ENCODE measurements at places on chromosomes 3 and 15.

DNA sequence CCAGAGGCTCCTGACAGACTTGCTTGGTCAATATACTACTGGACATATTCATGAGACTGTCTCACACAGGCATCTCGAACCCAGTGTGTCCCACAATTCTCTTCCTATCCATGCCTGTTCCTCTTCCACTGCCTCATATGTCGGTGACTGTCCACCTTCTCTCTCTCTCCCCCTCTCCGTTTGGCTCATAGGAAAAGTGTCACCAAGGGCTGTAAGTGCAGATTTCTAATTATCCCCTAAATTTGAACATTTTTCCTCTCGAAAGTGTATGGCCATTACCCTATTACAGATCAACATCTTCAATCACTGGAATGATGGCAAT, 22.5 kb upstream of the MUC20 start:
- no peak for DNase-seq

DNA sequence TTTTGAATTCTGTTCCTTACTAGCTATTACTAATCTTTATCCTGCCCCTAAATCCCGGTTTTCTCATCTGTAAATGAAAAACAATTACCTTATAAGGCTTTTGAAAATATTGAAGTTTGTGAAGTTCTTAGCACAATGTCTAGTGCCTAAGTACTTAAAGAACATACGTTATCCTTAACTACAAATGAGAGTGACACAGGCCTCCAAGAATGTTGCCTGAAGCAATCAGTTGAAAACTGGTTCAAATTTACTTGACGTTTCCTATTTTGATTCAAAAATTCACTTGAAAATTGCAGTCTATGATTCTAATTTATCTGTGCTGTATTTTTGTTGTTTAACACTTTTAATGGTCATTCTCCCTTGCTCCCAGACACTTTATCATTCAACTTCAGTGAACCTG, 3.2 kb downstream of the SENP7 start:
- no peak for DNase-seq

- peak; percentile 96 for DNase-seq
Measured at GRCh38 chr3:15982667-15983196, 185.0 kb upstream of the ANKRD28 start.

DNA sequence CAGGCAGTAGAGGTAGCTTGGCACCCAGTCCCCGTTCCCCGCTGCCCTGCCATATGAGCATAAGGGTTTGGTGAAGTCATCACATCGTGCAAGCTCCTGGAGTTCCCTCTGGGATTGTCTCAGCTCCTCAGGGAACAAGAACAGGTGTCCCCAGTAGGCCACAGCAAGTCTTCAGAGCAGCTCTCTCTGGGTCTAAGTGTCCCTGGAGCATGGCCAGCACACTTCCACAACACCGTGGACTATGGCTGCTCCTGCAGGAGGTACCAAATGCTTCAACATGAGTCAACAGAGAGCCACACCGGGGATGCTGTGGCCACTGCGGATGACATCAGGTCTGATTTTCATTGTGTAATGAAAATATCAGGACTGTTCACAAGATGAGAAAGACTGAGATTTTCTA, 23.1 kb downstream of the ABHD6 start:
- no peak for DNase-seq

GRCh38 chr15:38878026-38878425, 313.4 kb upstream of the RASGRP1 start:
- DNase-seq: no peak

DNA sequence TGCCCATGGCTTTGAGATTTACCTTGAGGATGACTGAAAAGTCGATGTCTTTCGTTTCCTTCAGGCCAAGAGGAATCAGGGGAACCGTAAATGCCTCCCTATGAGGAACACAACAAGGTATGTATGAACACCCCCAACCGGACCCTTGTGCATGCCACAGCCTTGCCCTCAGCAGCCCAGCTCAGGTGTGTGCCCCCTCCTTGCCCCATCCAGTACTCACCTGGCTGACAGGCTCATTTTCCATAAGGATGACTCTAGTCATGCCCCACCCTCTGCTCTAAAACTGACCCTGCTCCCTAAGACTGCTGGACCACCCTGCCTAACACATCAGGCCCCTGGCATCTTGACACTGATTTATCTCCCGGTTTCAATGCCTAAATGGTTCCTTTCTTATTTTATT, 270.0 kb downstream of the GOLGA6L6 start:
- DNase-seq: no peak

GRCh38 chr15:79846539-79846938, 50.3 kb downstream of the MTHFS start:
- DNase-seq: no peak

DNA sequence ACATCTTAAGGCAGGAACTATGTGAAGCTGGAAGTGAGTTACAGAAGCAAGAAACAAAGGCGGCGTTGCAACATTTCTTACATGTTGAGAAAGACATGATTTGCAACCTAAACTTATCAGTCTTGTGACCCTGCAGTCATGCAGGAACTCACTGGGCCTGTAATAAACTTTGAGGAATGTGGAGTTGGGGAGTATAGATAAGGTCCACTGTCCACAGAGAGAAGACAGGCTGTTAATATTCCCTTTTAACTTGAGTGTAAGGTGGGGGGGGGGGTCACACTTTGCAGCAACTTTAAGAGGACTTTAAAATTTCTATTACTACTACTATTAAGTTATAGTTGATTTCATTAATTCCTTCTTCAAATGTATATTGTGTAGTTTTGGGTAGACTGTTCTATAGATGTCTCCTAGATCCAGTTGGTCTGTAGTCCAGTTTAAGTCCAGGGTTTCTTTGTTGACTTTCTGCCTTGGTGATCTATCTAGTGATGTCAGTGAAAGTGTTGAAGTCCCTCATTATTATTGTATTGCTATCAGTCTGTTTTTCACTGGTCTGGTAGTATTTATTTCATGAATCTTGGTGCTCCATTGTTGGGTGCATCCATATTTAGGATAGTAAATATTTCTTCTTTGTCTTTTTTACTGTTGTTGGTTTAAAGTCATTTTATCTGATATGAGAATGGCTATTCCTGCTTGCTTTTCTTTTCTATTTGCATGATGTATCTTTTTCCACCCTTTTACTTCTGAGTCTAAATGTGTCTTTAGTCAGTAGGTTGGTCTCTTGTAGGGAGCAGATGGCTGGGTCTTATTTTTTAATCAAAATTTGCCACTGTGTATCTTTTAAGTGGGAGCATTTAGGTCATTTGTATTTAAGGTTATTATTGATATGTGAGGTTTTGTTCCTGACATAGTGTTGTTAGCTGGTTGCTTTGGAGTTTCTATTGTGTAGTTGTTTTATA, 15.6 kb upstream of the FAM98B start:
- DNase-seq: no peak

DNA sequence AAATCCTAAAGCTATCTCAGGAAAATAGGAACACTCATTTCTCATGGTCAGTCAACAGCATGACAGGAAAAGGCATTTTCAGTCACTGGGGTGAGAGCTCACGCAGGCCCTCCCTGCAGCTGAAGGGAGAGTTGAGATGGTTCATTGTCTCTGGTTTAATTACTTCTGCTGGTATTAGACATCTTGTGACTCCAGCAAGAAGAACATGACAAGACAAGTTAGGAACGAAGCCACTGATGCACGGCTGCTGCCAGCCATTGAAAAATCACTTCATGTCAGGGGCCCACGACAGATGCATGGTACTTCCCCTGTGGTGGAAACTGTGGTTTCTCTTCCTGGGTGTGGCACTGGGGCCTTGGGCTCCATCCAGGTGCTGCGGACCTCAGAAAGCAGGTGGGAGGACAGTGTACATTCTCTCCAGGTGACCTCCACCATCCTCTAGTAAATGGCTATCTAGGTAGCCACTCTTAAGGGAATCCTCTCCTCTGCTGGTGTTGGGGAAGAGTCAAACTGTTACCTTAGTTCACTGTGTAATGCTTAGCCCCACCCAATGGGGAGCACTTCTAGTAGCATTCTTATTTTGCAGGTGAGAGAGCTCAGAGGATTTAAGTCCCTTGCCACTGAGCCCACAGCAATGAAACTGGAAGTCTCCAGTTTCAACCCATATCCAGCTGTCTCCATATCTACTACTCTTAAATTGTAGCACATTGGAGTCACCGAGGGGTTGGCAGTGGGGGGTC, 274.2 kb downstream of the LRTM1 start:
- no peak for DNase-seq

- DNase-seq: no peak
Measured at GRCh38 chr3:73236867-73237266, 175.4 kb downstream of the EBLN2 start.

DNA sequence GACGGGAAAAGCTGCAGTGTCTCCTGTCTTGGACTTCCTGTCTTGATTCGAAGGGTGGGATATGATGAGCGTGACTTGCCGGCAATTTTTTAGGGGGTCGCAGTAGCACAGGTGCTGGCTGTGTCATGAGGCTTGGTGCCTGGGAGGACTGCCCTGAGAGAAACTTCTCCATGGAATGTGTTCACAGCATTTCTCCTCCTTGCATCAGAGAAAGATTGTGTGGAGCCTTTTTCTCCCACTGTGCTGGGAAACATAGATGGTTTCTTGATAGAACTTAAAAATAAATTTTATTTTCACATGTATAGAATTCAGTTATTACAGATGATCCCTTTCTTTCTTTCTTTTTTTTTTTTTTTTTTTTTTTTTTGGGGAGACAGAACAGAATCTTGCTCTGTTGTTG, 121.4 kb downstream of the KLHL25 start:
- DNase-seq: no peak

GRCh38 chr15:31397851-31398661, 71.4 kb downstream of the KLF13 start:
- DNase-seq: no peak
